ENCODE measurements at places on chromosomes 2 and 18. TPM values are rescaled to one million over a fixed set of nuclear protein-coding genes. Genes with fewer than 3 reads are reported as not detected.

Gene R3HDM1
- 22.5 TPM for total RNA-seq

Gene GMCL1
- total RNA-seq = 10.6 TPM

Gene HAUS1
- total RNA-seq = 16.2 TPM

GRCh38 chr2:26070730-26071129 is 36.8 kb downstream of the RAB10 start:
- no peak for ATAC-seq

DNA sequence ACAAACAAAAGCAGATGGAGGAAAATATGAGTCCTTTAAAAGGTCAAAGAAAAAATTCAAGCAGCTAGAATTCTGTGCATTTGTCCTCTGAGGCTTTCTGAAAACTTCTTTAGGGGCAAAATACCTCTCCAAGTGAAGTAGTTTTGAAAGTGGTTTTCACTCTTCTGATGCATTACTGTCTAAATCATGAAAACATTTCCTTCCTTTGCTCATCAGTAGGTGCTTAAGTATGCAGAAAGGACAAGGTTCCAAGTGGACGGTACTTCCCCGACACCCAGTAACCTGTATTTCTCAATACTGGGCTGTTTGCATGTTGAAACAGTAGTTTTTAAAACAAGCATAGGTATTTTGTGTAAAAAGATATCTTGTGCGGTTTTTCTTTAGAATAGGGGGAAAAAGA is 189.1 kb upstream of the ERBB4 start:
- ATAC-seq = no peak

DNA sequence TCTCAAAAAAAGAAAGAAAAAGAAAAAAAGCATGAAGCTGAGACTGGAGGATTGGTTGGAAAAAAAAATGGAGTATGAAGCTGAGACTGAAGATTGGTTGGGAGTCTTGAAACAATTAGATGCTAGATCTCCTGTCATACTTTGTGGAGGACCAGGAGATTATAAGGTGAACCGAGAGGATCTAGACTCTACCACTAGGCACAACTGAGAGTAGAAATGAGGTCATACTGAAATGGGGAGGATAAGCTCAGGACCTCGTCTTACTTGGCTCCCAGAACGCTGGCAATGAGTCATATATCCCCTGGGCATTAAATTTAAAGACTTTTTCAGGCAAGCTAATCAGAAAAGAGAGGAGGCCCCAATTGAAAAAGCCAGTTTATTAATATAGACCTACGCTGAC is 3.3 kb upstream of the ORC2 start:
- no peak for ATAC-seq

GRCh38 chr2:67260343-67261277 is 136.5 kb upstream of the ETAA1 start:
- ATAC-seq = peak; percentile 90

DNA sequence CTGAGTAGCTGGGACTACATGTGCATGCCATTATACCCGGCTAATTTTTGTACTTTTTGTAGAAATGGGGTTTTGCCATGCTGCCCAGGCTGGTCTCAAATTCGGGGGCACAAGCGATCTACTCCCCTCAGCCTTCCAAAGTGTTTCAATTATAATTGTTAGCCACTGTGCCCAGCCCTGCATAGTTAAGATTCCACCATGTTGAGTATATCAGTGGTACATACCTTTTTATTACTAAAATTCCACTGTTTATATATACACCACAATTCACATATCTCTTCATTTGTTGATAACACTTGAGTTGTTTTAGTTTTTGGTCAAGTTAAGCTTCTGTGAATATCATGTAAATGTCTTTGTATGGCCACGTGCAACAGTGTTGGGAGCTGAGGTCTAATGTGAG is 12.8 kb upstream of the FMNL2 start:
- no peak for ATAC-seq

DNA sequence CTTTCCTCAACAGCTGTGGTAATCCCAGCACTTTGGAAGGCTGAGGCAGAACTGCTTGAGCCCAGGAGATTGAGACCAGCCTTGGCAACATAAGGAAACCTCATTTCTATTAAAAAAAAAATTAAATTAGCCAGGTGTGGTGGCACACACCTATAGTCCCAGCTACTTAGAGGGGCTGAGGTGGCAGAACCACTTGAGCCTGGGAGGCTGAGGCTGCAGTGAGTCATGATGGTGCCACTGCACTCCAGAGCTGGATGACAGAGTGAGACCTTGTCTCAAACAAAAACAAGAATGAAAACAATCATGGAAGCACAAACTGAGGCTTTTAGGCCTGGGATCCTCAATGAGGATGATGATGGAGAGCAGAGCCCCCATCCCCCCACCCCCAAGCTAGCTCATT is 19.8 kb downstream of the GAREM1 start:
- ATAC-seq = no peak
